ENCODE measurements at places on chromosomes 1 and 21.

DNA sequence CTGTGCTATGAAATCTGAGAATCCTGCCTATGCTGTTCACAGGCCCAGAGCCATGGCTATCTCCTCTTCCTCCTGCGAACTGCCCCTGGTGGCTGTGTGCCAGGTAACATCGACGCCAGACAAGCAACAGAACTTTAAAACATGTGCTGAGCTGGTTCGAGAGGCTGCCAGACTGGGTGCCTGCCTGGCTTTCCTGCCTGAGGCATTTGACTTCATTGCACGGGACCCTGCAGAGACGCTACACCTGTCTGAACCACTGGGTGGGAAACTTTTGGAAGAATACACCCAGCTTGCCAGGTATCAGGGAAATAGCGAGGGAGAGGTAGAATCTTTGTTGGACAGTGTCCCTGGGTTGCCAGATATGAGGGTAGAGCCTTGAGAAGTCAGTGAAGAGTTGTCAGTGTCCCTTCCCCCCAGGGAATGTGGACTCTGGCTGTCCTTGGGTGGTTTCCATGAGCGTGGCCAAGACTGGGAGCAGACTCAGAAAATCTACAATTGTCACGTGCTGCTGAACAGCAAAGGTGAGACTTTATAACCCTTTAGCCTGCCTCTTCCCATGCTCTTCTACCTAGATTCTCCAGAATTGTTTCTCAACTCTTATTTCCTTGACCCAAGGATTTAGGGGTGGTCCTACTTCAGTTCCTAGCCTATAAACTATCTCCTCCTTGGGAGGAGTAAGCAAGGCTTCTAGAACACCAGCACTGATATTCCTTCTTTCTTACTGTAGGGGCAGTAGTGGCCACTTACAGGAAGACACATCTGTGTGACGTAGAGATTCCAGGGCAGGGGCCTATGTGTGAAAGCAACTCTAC, 1.4 kb downstream of the NIT1 start:
- DNase-seq = peak; percentile 62

GRCh38 chr1:72435025-72435424, 152.7 kb upstream of the NEGR1 start:
- peak; percentile 20 for DNase-seq

DNA sequence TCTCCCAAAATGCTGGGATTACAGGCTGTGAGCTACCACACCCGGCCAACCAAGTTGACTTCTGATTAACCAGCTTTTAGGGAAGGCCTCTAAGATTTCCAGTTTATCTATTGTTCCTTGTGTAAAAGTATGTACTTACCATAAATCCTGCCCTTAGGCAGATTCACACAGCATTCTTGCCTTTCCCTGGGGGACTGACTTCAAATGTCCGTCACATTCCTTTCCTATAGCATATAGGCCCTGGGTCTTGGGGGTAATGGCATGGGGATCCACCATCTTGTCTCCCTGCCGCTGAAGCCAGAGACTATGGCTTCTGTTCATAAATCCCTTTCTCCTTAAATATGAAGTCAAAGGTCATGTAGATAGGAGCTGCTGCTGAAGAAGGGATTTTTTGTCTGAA, 872 bp upstream of the PINK1 start:
- no peak for DNase-seq

DNA sequence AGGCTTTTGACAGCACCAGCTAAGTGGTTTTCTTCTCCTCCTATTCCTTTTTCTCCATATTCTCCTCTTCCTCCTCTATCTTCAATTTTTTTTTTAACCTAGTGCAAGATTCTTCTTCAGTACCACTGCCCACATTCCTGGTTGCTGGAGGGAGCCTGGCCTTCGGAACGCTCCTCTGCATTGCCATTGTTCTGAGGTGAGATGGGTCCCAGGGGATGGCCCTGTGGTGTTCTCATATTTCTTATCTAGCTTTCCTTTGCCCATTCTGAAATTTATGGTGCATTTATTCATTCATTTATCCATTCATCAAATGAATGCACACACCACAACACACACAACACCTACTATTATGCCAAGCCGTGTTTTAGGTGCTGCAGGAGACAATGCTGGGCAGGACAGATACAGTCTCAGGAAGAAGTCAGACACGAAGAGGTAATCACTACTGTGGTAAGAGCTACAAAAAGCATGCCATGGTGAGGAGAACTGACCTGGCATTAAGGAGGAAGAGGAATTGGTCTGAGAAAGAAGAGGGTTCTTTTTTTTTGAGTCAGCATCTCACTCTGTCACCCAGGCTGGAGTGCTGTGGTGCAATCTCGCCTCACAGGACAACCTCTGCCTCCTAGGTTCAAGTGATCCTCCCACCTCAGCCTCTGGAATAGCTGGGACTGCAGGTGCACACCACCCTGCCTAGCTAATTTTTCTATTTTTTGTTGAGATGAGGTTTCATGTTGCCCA, 47.5 kb upstream of the TDRD10 start:
- DNase-seq = no peak

DNA sequence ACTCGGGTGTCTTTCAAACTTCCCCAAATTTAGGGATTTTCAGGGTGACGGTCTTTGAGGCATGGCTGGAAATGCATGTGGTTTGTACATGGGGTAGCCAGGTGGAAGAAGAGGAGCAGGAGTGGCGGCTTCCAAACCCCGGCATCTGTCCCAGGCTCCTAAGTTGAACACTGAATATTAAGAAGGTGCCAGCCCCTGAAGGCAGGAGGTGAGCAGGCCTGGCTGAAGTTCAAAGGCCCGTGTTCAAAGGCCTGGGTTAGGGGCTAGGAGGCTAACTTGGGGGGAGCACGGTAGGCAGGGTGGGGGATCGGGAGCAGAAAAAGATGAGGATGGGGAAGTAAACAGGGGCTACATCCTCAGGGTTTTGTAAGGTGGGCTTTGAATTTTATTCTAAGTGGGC, 42.8 kb downstream of the ELK4 start:
- DNase-seq = no peak

DNA sequence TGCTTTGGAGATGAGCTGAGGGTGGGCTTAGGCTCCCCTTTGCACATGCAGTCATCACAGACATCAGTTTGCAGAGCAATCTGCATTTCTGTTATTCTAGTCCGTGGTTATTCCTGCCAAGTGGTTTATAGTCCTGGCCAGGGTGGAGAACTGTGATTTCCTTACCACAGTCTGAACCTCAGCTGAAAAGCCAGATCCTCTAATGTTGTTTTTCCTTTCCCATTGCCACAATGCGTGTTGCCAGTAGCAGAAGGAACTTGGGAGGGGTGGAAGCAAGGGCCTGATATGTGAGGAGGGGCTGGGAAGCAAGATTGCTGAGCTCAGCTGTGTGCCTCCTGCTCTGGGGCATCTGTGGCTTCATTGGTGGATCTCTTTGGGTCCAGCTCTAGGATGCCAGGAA, 18.0 kb upstream of the ST3GAL3 start:
- no peak for DNase-seq

- DNase-seq = no peak
These were observed 37.9 kb downstream of the WNT4 start for GRCh38 chr1:22104865-22105437.

DNA sequence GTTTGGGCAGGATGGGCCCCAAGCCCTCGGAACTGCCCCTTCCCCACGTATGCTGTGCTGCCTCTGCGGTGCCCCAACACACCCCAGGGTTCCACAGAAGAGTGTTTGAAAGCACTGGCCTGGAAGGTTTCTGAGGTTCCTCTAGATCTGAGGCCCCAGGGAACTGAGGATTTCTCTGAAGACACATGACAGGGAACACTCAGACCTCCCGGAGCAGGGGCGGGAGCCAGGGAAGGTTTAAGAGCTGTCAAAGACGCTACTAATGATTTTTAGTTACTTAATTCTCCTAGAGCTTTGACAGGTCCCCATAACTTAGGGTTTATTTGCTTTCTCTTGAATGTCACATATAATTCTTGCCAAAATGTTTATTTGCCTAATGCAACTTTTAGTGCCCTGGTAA, 212.3 kb upstream of the GRIK3 start:
- no peak for DNase-seq

DNA sequence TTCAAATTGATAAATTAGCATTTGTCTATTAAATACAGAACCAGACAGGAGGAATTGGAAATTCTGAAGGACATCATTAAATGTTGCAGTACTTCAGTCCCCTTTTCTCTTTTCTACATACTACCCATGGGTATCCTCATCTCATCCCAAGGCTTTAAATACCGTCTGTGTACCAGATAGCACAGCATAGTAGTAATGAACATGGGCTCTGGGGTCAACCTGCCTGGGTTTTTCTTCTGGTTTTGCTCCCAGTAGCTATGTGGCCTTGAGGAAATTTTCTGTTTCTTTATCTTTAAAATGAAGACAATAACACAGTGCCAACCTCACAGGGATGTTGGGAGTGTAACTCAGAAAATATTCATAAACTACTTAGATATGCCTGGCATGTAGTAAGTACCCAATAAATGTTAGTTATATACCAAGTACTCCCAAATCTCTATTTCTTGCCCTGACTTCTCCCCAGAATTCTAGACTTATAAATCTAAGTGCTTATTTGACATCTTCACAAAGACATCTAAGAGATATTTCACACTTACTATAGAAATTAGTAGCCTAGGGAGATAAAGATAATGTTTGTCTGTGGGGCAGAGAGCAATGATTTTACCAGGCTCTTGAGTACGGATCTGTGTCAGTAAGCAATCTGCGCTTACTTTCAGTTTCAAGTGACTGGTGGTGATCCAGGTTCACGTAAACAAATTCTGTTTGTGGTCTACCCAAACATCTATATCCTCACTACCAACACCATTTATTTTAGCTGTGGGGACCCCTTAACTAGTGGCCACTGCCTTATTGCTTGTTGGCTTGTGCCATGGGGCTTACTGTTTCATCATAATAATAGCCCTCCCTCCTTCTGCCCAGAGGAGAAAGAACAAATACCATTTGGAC, 37.3 kb downstream of the VANGL2 start:
- no peak for DNase-seq

DNA sequence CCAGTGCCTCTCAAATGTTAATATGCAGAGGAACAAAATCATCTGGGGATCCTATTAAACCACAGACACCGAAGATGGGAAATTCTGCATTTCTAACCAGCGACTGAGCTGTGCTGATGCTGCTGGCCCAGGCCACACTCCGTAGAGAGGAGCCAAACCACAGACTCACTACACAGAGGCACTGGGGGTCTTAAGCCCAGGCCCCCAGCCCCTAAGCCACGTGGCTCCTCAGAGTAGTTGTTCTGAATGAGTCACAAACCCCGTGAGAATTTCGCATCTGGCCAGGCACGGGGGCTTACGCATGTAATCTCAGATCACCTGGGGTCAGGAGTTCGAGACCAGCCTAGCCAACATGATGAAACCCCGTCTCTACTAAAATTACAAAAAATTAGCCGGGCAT, 2.8 kb upstream of the CELA2A start:
- no peak for DNase-seq

DNA sequence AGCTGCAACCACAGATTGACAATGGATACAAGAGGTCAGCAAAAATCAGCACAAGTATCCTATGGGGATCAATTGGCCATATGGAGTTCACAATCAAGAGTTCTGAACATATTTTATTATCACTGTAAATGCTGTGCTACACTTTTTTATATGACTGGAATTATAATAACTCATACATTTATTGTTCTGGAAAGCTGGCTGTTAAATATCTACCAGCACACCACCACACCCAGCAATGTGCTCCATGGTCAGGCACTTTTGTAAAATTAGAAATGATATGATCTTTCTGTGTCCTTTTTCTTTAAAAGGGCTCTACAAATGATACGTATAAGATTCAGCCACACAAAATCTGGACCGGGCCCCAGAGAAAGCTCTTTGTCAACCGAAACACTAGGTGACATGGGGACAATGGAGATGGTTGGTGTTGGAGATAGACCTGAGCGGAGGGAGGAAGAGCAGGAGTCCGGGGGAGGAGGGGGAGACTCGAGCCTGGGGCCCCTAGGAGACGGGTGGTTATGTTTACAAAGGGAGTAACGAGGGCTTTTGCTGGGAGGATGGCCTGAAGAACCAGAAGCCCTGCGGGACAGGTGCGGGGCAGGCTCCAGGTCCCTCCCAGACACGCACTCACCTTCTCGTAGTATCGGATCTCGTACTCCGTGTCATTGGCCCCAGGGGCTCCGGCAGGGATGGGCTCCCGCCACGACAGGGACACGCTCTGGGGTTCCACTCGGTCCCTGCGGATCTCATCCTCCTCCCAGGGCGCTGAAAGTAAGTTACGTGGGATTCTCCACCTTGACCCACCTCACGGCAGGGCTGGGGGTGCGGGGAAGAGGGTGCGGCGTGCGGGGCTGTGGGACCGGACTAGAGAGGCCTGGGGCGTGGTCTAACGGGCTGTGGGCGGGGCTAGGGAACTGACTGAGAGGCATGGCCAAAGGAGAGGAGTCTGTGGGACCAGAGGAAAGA, 30.0 kb downstream of the EPHA10 start:
- DNase-seq = peak; percentile 44

GRCh38 chr1:214386747-214387146, 105.8 kb downstream of the SMYD2 start:
- peak; percentile 92 for DNase-seq

DNA sequence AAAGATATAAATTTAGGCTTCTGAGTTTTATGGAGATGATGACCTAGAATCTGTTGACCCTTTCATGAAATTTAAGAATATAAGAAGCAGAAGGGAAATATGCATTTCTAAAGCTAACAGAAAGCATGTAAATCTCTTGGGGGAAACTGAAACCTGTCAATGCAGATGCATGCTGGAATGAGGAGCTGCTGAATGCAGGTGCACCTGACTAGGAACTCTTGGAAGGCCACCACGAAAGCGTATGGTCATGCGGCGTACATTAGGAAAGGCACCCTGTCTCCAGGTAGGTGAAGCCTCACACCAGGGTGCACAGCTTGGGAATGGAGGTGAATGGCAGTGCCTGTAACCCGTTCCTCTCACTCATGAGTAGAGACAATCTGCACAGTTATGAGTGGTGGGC, 309.7 kb downstream of the SEC16B start:
- DNase-seq = no peak

- no peak for DNase-seq
These were observed 140.0 kb downstream of the CASZ1 start for GRCh38 chr1:10656431-10656830.

DNA sequence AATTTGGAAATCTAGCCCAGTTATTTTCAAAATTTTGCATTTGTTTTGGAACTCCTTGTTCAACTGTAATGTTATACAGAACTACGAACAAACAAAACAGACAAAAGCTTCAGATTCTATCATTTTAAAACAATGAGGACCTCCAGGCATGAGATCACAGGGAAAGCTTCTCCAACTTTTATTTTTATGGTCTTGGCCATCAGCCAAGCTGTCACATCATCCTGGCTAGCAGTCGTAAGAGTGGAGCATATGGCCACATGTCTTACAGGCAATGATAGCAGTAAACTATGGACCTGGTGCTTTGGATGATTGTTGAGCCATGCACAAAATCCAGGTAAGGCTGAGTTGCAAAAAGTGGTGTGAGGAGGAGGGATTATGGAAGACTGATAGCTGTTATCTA, 299.6 kb downstream of the LMX1A start:
- DNase-seq = no peak

Measured in Daoy (cell line).